ENCODE measurements at places on chromosomes 6 and 20.
A peak's percentile ranks its signal among the peaks of the same experiment; 100 is the strongest.

GRCh38 chr20:34529742-34530141 lies 13.5 kb downstream of the DYNLRB1 start:
- ATAC-seq: no peak

DNA sequence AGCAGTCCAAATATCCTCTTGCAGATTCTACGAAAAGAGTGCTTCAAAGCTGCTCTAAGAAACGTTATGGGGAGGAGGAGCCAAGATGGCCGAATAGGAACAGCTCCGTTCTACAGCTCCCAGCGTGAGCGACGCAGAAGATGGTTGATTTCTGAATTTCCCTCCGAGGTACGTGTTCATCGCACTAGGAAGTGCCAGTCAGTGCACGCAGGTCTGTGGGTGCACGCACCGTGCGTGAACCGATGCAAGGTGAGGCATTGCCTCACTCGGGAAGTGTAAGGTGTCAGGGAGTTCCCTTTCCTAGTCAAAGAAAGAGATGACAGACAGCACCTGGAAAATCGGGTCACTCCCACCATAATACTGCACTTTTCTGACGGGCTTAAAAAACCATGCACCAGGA lies 272.1 kb upstream of the DEFB115 start:
- ATAC-seq: no peak

GRCh38 chr20:19071446-19071725 lies 141.1 kb upstream of the SLC24A3 start:
- ATAC-seq: no peak

GRCh38 chr6:53604623-53605190 lies 59.8 kb upstream of the GCLC start:
- no peak for ATAC-seq

- ATAC-seq: peak; percentile 33
Observed at GRCh38 chr20:62832212-62832922, 15.5 kb downstream of the COL9A3 start.

- peak; percentile 75 for ATAC-seq
Observed at GRCh38 chr6:36692220-36692619, 5.4 kb upstream of the RAB44 start.

DNA sequence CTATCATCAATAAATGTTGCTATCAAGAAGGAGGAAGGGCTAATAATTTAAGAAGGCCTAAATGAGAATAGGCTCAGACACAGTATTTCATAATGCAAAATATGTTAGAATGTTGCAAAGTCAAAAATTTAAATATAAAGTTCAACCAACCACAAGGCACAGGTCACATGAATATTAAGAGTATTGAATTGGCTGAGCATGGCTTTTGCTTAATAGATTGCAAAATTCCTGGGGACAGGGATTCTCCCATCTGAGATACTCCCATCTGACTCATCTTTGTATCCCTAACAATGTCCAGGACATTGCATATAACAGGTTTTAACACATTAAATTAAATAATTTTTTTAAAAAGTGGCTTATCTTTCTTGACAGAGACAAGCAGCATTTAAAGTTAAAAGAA lies 32.9 kb upstream of the UTRN start:
- ATAC-seq: no peak

GRCh38 chr6:29827579-29828470 lies at the start of gene HLA-G:
TSS of gene HLA-G (plus strand) at chr6:29827825. CDS start at chr6:29827845, 20 bp downstream.
- ATAC-seq: no peak

DNA sequence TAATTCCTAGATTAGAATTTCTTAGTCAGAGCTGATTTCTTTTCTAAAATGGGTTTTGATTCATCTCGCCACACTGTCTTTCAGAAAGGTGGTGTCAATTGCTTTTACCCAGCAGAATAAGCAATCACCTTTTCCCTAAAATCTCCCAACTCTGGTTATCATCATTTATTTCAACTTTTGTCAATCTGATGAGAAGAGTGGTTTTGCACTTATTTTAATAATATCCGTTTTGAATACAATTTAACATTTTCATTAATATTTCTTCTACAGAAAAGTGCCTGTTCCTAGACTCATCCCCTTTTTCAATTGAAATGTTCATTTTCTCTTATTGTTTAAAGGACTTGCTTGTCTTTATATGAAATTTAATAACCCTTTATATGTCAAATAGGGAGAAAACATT lies 8.2 kb upstream of the NCR2 start:
- ATAC-seq: no peak

DNA sequence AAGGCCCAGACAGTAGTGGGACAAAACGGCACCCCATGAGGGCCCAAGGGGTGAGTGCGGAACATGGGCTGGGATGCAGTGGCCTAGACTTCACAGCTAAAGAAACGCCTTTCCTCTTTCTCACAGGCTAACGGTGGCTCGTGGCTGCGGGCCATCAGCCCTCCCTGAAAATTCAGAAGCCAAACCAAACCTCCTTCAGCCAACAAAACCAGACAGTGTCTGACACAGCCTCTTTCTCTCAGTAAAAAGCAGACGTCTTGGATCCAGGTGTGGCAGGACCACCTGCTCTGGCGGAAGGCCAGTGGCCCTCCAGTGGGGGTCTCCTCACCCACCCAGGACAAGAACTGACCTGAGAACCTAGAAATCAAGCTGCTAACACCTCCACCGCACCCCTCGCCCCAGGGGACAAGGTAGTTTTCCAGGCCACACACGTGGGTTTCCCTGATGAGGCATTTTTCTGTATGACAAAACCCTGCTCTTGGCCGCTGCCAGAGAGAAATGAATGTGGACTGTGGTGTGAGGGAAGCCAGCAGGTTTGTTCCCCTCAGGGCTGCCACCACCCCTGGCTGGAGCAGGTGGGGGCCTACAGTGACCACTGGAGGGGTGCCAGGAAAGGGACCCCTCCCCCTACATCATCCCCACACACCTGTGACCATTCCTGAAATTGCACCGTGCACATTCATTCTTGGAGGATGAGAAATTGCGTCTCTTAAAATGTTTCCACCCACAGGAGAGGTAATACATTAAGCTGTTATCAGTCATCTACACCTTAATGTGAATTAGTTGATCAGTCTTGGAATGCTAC lies 76.8 kb upstream of the PIM1 start:
- ATAC-seq: no peak

- ATAC-seq: peak; percentile 86
Observed at GRCh38 chr6:83086751-83087150, 19.3 kb downstream of the DOP1A start.

DNA sequence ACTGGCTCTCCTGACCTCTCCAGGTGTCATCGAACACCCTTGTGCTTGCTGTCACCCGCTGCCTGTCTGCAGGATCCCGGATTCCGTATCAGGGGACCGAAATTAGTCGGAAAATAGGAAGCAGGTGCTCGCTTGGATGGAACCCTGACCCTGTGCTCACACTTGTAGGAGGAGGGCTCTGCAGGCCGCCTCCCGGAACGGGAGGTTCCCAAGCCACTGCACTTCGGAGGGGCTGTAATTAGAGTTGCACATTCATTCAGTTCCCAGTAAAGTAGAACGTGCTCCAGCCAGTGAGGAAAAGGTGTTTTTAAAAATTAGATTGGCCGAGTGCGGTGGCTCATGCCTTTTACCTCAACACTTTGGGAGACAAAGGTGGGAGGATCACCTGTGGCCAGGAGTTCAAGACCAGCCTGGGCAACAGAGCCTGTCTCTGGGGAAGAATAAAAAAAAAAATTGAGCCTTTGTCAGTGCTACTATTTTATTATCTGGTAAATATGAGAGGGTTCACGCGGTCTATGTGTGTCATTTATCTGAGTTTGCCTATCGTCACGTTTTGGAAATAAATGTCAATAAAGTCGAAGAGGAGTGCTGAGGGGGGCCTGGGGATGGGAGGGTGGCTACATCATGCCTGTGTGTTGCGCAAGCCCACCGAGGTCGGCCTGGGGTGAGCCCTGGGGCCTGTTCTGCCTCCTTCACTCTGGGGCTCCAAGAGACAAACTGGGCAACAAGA lies 1.5 kb upstream of the GMEB2 start:
- ATAC-seq: peak; percentile 55

GRCh38 chr6:150907383-150907782 lies 41.9 kb downstream of the MTHFD1L start:
- no peak for ATAC-seq

GRCh38 chr6:88381289-88381642 lies 215.1 kb upstream of the CNR1 start:
- ATAC-seq: no peak

GRCh38 chr6:44582930-44583329 lies 195.4 kb downstream of the CDC5L start:
- no peak for ATAC-seq

DNA sequence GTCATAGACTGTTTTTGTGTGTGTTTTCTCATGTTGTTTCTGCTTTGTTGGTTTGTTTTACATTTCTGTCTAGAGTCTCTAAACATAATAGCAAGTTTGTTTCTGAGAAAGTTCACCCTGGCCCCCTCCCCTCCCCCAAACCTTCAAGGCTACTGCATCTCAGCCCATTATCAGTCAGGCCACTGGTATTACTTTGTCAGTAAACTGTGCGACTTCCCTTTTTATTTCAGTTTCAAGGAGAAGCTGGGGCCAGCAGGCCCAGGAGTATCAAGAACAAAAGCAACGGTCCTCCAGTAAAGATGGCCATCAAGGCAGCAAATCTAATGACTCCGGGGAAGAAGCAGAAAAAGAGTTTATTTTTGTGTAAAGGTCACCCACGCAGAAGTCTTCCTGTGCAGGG lies 32.8 kb upstream of the SCGN start:
- ATAC-seq: no peak

DNA sequence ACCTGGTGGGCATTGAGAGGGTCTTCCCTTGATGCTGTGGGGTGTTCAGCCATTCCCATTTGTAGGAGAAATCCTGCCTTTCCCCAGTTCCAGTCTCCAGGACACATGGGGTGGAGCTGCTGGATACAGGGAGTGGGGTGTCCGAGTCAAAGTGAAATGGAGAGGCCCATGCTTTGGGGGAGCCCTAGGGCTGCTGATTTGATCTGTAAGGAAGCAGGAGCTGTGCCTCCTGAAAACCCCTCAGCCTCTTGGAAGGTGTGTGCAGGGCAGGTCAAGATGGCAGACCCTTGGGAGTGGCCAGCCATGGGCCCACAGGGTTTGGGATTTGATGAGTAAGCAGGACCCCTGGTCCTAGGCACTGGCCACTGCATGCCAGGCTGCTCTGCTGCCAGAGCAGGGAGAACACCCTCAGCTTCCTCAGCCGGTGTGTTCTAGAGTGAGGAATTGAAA lies 82.0 kb downstream of the SERAC1 start:
- ATAC-seq: no peak

DNA sequence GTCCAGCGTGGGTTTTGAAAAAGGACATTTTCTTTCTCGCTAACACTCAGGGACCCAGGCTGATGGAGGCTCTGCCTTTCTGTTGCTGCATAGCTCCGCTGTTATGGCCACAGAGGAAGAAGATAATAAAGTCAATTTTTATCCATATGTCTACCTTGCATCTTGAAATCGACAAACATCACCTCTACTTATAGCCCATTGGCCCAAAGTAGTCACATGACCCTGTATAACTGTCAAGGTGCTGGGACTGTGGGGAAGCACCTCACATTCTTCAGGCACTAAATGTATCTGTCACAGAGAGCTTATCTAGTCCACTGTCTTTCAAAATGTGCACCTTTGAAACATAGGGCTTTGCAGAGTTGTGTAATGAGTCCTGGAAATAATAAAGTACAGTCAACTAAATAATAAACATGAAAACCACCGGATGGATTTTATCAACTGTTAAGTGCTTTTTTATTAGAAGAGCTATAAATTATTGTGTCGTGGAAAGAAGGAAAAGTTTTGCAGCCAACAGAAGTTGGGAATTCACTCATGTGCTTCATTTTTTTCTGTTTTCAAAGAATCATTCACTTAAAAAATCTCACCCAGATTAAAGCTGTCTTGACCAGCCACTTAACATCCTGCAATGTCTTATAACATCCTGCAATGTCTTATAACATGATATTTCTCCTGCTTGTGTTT lies 47.7 kb upstream of the RCAN2 start:
- ATAC-seq: no peak

DNA sequence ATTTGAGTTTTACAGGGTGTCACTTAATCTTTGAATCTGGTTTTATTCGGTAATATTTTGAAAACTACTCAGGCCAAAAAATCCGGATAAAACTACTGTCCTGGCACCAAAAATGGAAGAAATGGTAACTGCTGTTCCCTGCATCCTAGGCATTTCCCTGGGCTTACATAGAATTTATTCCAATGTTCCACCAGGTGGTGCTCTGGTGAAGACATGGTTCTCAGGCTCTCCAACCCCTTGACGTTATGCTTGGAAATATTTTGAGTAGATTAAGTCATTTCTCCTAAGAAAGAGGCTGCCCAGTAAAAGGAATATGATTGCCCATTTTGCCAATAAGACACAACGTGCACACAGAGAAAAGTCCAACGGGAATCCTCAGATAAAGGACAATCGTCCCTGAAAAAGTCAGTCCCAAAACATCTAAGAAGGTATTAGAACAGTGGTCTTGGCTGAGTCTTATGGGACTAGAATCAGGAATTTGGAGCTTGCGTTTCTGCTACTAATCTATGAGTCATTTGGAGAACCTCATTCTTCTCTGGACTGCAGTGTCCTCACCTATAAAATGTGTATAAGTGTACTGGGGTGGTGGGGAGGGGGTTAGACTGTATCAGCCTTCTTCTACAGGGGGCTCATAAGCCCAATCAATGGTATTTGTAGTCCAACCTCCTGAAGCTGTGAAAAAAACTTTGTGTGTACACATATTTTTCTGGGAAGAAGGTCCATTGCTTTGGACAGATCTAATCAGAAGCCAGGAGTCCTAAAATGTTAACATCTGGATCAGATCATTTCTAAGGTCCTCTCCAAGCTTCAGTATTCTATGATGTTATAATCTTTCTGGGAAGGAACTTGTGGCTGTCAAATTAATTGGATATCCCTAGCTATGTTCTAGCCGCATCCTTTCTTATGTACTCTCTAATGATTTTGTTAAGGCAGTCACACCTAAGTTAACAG lies 131.0 kb upstream of the BMP2 start:
- no peak for ATAC-seq

GRCh38 chr20:61683721-61684120 lies 382.0 kb downstream of the TAF4 start:
- no peak for ATAC-seq

GRCh38 chr6:15147827-15148226 lies 98.0 kb upstream of the JARID2 start:
- no peak for ATAC-seq

DNA sequence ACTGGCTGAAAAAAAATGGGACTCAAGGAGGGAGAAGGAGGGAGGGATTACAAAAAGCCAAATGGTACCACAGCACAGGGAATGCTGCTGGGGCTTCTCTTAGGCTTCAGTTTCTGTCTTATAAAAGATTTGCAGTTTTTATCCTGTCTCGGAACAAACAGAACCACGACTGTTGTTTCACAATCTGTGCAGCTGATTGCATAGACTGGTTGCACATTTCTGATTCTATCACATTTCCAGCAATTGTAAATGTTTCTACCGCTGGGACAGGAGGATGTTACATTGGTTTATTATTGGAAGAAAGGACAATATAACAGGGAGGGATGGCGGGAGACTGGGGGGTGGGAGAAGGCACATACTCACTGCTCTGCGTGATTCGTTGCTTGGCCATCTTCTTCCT lies 73.5 kb upstream of the ARID1B start:
- no peak for ATAC-seq

DNA sequence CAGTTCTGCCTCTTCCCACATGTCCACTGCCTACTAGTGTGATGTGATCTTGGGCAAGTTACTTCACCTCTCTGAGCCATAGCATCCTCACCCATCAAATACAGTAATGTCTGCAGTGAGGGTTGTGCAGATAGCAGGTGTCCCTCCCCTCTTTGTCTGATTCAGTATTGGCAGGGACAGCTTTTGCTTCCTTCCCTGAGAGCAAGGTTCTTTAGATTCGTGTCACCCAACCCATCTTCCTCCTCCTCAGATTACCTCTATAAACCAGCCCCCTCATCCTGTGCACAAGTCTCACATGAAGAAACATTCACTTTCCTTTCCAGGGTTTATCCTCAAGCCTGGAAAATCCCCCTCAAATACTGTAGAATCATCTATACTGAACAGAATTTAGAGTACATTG lies 15.4 kb downstream of the ACTR5 start:
- no peak for ATAC-seq

- no peak for ATAC-seq
Observed at GRCh38 chr20:50153153-50153499, 397 bp downstream of the PEDS1 start.

All from activated CD4-positive, CD25-positive, alpha-beta regulatory T cell treated with anti-CD3 and anti-CD28 coated beads, Interleukin-2, amount 50 U/mL, for 24 hours (primary cell).